ENCODE measurements at places on chromosomes 1 and 21.

DNA sequence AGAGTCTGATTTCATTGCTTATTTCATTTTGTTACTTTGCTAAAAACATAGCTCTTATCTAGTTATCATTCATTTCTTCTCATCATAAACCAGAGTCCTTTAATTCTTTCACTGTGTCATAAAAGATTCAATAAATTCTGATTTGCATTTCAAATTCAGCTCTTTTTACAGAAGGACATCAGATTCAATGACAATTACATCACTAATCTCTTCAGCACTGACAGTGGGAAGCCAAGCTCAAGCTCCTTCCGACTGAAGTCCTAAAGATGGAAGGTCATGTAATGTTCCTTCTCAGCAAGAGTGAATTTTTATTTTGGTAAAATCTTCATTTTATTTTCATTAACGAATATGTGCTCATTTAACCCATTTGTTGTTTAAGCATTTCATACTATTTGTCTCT, 530.7 kb upstream of the ADGRL2 start:
- DNase-seq = no peak

- DNase-seq = no peak
These were observed 36.6 kb downstream of the PTGS2 start for GRCh38 chr1:186643614-186644013.

- no peak for DNase-seq
These were observed 25.6 kb downstream of the AK2 start for GRCh38 chr1:33010932-33011731.

GRCh38 chr1:160124705-160125478, 9.3 kb downstream of the ATP1A2 start:
- DNase-seq = no peak

GRCh38 chr21:45176141-45176540, 101.8 kb downstream of the ADARB1 start:
- no peak for DNase-seq

DNA sequence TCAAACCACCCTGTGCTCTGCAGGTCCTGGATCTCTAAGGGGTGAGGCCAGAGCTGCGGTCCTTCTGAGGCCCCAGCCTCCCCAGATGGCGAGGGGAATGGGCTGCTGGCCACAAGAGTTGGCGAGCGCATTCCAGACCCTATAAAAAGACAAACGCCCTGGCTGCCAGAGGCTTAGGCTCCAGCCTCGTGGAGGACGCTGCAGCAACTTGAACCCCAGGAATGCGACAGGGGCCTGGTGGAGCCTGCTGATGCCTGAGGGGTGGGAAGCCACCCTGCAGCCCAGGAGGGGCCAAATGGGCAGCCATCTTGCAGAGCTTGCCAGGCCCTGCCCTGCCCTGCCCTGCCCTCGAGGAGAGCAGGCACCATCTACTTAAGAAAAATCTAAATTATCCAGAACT, 8.6 kb downstream of the CACNA1S start:
- DNase-seq = no peak

GRCh38 chr1:48215222-48215621, 7.3 kb upstream of the SLC5A9 start:
- no peak for DNase-seq
